ENCODE measurements at places on chromosomes 6 and 20.
A peak's percentile ranks its signal among the peaks of the same experiment; 100 is the strongest.

GRCh38 chr6:116108836-116109235 lies 8.2 kb downstream of the NT5DC1 start:
- DNase-seq: no peak

DNA sequence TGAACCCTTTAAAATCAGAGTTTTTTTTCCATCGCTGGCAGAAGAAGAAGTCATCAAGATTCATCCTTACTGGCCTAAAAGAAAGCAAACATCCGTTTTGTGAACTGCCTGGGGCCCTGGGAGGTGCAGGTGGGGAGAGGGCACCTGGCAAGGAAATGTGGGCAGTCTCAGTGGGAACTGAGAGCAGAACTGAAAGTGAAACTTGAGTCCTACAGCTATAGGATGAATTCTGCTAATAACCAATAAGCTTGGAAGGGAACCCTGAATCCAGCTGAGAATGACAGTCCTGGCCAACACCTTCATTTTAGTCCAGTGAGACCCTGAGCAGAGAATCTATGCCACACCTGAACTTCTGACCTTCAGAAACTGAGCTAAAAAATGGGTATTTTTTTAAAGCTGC lies 130.1 kb upstream of the ASCC3 start:
- peak; percentile 14 for DNase-seq

DNA sequence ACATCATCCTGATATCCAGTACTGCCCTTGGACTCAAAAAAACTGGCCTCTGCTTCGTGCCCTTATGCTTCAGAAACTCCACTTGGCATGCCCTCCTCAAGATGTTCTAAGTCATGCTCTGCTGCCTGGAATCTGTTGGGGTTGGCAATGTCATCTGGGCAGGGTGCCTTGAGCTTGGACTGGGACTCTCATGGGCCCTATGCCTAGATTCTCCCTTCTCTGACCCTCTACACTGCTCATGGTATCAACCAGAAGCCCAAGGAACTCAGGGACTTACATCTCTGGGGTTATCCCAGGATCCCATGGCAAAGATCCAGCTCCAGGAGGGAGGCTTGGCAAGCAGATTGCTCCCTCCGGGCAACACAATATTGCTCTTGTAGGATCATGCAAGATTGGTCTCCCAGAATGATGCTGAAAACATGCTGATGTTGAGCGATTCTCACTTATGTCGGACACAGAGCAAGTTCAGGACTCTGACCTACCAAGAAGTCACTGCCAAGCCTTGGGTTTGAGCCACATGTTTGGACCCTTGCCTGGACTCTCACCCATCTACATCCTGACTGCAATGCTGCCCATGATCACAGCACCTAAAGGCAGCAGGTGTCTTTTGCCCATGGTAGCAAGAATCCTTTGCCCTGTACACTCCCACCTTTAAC lies 88.8 kb downstream of the ADAT2 start:
- no peak for DNase-seq

DNA sequence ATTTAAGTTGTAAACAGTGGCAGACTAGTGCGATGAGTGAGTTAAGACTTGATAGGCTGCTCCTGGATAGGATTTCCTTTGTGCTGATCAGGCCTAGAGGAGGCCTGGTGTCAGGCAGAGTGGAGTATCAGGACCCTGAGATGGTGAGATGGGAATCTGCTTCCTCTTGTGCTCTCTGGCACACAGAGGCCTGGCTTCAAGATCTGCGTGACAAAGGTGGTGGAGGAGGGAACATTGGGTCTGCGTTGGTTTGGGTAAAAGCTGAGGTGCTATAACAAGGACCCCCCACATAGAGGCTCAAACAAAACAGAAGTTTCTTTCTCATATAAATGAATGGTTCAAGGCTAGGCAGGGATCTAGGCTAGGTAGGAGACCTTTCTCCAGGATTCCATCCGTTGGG lies 20.3 kb downstream of the SCAND1 start:
- DNase-seq: no peak

DNA sequence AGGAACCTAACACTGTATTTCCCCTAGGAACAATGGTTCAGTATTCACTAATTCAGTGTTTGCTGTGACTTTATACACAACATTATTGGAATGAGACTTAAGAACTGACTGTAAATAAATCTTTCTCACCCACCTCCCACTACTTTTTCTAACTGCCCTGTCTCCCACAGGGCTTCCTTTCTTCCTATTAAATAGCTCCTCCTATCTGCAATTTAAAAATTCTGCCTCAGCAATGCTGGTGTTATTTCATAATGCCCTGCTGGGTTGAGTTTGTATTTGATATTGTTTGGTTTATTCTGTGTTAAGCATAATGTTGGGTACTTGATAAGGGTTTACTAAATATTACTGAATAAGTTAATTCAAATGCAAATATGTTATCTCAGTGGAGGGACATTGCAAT lies 573.1 kb upstream of the RNF217 start:
- DNase-seq: no peak
